Fibroblast of lung (primary cell): ENCODE measurements at places on chromosomes 4 and X. TPM values are rescaled to one million over a fixed set of nuclear protein-coding genes. Genes with fewer than 3 reads are reported as not detected.

DNA sequence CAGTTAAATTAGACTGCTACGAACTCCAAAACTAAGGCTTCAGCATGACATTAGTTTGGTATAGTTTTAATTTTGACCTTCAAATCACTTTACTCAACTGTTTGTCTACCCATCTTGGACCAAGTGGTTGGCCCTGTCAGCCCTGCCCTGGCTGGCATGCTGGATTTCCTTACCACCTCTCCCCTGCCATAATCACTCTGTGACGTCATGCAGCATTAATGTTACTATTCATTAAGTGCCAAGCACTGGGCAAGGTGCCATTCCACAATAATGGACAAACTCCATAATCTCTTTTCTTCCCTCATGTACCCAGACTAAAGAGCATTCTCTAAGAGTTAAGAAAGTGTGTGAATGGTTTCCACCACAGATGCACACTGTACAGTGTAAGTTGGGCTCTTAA, 277.0 kb upstream of the INTU start:
- H3K27me3 ChIP-seq, result no peaks in the 10 kb centered on the region
- H3K4me1 ChIP-seq, result no peaks in the 10 kb centered on the region
- no peak for DNase-seq
- H3K36me3 ChIP-seq, result no peaks in the 10 kb centered on the region

Gene ZNF595
- polyA plus RNA-seq, result 4.6 and 5.8 TPM in 2 replicates

DNA sequence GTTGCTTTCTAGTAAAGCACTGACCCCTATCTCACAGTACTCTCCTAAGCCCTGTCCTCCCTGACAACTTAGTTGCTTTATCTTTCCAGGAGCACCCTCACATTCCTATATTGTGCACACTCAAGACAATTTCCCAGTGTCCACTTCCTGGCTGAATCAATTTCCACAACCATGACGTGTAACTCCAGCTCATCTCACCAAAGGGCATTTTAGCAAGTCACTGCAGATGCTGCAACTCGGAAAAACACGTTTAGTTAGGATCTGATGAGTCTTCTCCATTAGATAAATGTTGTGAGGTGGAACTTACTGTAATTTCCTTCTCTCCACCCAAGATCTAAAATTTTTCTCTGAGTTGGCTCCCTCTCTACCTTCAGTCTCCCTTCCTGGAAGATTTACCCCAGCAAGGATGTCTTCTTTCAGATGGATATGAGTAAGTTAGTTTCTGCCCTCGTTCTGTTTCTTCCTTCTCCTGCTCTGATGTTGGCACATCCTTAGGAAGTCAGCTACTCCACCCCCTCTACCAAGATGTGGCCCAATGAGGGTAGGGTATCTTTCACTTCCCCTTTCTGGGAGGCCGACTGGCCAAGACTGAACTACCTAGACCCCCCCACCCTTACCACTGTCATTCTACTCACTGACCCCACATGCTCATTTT, 28.8 kb upstream of the IL13RA1 start:
- H3K4me1 ChIP-seq, result no peaks in the 10 kb centered on the region
- no peak for DNase-seq
- H3K4me3 ChIP-seq, result no peak overlapping the region
- H3K36me3 ChIP-seq, result no peaks in the 10 kb centered on the region

Gene LRP2BP
- 0.03 and 0.05 TPM in 2 replicates for polyA plus RNA-seq

Gene PF4V1
- not detected in 2 replicates for polyA plus RNA-seq

Gene QRFPR
- not detected in 2 replicates for polyA plus RNA-seq

GRCh38 chr4:139973616-139974015, 180.4 kb downstream of the MAML3 start:
- DNase-seq, result no peak
- no peaks in the 10 kb centered on the region for H3K36me3 ChIP-seq
- H3K4me1 ChIP-seq, result no peaks in the 10 kb centered on the region
- H3K4me3 ChIP-seq, result no peak overlapping the region

DNA sequence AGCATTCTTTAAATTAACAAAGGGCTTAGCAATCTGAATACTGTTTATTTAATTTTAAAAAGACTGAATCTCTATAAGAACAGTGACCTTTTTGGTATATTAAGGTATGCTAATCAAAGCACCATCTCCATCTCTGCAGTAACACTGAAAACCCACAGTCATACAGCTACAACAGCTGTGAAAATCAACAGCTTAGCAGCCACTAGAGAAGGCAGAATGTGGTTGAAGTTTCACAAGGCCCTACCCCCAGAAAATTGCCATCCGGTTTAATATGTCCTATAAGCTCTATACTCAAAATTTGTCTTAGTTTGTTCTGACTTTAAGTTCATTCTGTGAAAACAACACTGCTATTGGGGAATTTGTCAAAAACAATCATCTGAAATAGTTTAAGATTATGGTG, 128.7 kb downstream of the OPHN1 start:
- no peak overlapping the region for H3K27ac ChIP-seq
- no peaks in the 10 kb centered on the region for H3K4me1 ChIP-seq
- no peaks in the 10 kb centered on the region for H3K36me3 ChIP-seq

Gene SHROOM4
- 0.34 and 0.45 TPM in 2 replicates for polyA plus RNA-seq

GRCh38 chrX:72498782-72499181, 73.9 kb downstream of the HDAC8 start:
- H3K4me3 ChIP-seq, result no peak overlapping the region
- H3K4me1 ChIP-seq, result no peaks in the 10 kb centered on the region
- no peaks in the 10 kb centered on the region for H3K27me3 ChIP-seq
- H3K27ac ChIP-seq, result no peak overlapping the region
- no peaks in the 10 kb centered on the region for H3K36me3 ChIP-seq

- H3K4me3 ChIP-seq, result no peak overlapping the region
- DNase-seq, result no peak
- H3K27ac ChIP-seq, result no peak overlapping the region
- peaks cover 7% of the 10 kb centered on the region for H3K36me3 ChIP-seq
- no peaks in the 10 kb centered on the region for H3K4me1 ChIP-seq
These were observed 15.6 kb downstream of the LAMTOR3 start for GRCh38 chr4:99878604-99879003.

DNA sequence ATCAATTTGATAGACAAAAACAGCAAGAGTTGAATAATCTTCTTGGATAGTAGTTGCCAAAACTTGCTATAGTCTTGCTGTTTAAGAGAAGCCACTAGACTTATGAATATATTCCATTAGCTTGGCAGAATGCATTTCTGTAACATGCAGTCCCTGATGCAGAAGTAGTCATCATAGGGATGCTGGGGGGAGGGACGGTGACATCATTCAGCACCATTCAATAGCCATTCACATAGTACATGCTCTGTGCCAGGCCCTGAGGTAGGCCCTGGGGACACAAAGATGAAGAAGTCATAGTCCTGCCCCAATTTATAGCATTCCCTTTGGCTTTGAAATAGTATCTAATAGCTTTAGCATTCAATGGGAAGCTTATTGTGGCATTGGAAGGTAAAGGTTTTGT, 185.5 kb upstream of the AFF2 start:
- no peak overlapping the region for H3K4me3 ChIP-seq
- no peaks in the 10 kb centered on the region for H3K4me1 ChIP-seq
- H3K36me3 ChIP-seq, result no peaks in the 10 kb centered on the region
- DNase-seq, result no peak

Gene NPY1R
- 0.01 and 0.02 TPM in 2 replicates for polyA plus RNA-seq

DNA sequence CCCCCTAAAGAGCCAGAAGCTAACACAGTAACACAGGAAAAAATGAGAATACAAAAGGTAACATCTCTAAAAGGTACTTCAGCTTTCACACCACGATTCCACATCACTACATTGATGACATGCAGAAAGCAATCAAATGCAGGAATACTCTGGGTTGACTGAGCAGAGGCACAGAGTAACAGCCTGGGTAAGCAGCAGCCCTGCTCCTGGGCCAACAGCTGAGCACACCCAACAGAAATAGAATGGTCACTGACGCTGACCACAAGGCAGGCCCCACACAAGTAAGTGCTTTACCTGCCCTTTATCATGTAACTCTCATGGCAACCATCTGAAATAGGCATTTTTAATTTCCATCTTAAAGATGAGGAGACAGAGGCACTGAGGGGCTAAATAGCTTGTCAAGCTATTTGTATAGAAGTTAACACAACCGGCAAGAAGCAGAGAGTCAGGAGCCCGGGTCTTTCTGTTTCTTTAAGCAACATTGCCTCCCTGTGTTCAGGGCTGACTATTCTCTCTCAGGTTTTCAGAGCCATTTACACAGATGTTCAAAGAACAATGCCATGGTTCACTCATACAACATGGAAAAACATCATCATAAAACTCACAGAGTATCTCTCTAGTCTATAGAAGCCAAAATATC, 168.9 kb downstream of the ZNF674 start:
- H3K27ac ChIP-seq, result no peak overlapping the region
- H3K4me3 ChIP-seq, result no peak overlapping the region
- H3K36me3 ChIP-seq, result no peaks in the 10 kb centered on the region
- no peaks in the 10 kb centered on the region for H3K4me1 ChIP-seq

GRCh38 chrX:154333837-154334271, 38.3 kb downstream of the TKTL1 start:
- peaks cover 2% of the 10 kb centered on the region for H3K27me3 ChIP-seq
- H3K36me3 ChIP-seq, result no peaks in the 10 kb centered on the region
- H3K4me1 ChIP-seq, result no peaks in the 10 kb centered on the region
- H3K27ac ChIP-seq, result no peak overlapping the region
- no peak overlapping the region for H3K4me3 ChIP-seq

DNA sequence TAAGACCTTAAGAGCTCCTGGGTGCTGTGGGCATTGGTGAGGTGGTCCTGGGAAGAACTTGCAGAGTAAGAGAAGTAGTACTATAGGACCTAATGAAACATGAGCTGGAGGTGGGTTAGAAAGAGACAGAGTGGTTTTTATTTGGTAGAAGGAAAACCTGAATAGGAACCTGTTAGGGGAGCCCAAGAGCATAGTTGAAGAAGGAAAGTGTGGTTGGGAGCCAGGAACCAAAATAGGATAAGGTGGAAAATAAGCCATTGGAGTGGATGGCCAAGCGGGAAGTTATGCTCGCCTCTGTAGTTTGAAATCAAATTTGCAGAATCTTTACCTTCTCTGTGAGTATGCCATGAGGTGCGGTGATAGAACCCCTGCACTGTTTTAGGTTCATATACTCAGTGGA, 26.7 kb downstream of the GAB1 start:
- H3K4me3 ChIP-seq, result no peak overlapping the region
- H3K4me1 ChIP-seq, result peaks cover 13% of the 10 kb centered on the region
- DNase-seq, result no peak
- H3K27me3 ChIP-seq, result no peaks in the 10 kb centered on the region
- H3K27ac ChIP-seq, result no peak overlapping the region
- H3K36me3 ChIP-seq, result no peaks in the 10 kb centered on the region
